Daoy (cell line): ENCODE measurements at places on chromosomes 11 and 22.

DNA sequence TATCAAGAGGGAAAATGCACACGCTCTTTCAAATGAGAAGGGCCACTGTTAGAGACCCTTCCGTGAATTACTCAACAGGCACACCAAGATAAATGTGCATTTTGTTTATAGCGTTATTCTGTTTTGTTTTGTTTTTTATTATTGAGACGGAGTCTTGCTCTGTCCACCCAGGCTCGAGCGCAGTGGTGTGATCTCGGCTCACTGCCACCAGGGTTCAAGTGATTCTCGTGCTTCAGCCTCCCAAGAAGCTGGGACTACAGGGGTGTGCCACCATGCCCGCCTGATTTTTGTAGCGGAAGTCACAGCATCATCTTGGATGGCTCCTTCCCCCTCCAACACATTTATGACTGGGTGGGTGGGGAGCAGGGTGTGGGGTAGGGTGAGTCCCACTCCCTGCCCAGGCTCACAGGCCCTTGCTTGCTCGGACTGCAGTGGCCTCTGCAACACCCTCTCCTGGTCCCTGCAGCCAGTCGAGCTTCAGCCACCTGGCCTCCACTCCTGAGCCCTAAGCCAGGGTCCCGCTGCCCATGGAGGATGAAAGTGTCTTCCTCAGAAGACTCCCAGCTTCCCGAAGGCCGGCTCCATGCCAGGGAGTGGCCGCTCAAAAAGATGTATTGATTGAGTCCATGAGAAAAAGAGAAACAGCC lies 68.0 kb downstream of the RTL6 start:
- DNase-seq = no peak

GRCh38 chr22:22080270-22080669 lies 97.7 kb upstream of the TOP3B start:
- DNase-seq = no peak

GRCh38 chr22:49183826-49184216 lies 643.9 kb downstream of the BRD1 start:
- DNase-seq = peak; percentile 68

DNA sequence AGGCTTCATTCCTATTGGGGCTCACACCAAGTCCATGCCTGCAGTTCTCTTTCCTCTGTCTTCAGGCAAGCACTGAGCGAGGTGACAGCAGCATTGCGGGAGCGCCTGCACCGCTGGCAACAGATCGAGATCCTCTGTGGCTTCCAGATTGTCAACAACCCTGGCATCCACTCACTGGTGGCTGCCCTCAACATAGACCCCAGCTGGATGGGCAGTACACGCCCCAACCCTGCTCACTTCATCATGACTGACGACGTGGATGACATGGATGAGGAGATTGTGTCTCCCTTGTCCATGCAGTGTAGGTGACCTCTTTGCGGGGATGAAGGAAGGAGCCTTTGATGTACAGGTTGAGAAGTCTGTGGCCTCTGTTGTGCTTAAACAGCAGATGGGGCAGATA lies 11.4 kb upstream of the RRM1 start:
- DNase-seq = no peak

- DNase-seq = no peak
Observed at GRCh38 chr22:40216041-40216756, 38.5 kb downstream of the TNRC6B start.
